Natural killer cell treated with Interleukin-12 subunit alpha and Interleukin-12 subunit beta and Interleukin-15 and Interleukin-18, amount 100 ng/mL, for 72 hours (primary cell): ENCODE measurements at places on chromosomes 7 and 10.

GRCh38 chr10:66167816-66168215 lies 758.0 kb upstream of the LRRTM3 start:
- DNase-seq = no peak

DNA sequence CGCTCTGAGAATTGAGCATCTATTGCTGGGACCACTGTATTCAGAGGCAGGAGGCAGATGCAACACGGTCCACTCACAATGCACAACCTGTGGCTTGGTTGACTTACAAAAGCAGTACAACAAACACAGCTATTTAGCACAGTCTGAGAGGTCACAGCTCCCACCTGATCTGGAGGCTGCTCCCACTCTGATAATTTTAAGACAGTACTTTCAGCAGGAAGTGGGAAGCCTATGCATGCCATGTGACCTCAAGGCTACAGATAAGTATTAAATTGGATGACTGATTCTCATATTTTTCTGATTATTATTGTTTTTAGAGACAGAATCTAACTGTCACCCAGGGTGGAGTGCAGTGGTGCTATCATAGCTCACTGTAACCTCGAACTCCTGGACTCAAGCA lies 659.3 kb downstream of the PARD3 start:
- DNase-seq = no peak

GRCh38 chr7:94367949-94368348 lies 26.7 kb upstream of the COL1A2 start:
- DNase-seq = no peak

GRCh38 chr10:128614802-128615553 lies 488.8 kb upstream of the MKI67 start:
- no peak for DNase-seq

- DNase-seq = no peak
These were observed 97.2 kb upstream of the LAMB4 start for GRCh38 chr7:108227366-108227765.

- no peak for DNase-seq
These were observed 57.8 kb upstream of the RAB18 start for GRCh38 chr10:27446091-27446918.

GRCh38 chr7:94980418-94981142 lies 73.2 kb downstream of the PPP1R9A start:
- DNase-seq = no peak

DNA sequence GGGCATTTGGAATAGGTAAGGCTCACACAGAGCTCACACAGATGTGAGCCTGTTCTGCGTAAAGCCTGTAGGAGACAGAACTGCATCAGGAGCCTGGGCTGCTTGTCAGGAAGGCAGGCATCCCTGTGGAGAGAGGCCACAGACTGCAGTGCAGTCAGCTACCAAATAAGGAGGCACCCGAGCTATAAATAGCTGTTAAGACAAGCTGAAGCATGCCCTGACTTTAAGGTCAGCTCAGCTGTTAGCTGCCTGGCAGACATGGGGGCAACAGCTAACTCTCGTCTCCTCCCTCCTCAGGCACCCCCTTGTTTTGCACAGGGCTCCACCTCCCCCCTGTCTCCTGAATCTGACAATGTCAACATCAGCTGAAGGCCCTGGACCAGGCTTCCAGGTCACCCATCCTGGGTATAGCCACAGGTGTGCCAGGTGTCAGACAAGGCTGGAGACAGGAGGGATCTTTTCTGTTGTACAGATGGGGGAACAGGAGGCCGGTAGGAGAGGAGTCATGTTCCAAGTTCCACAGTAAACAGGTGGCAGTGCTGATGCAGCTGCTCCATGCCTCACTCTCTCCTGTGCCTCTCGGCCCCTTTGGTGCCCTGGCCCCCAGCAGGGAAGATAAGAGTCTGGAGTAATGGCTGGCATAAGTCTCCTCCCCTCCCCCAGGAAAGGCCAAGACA lies 27.6 kb upstream of the MKRN1 start:
- DNase-seq = no peak

DNA sequence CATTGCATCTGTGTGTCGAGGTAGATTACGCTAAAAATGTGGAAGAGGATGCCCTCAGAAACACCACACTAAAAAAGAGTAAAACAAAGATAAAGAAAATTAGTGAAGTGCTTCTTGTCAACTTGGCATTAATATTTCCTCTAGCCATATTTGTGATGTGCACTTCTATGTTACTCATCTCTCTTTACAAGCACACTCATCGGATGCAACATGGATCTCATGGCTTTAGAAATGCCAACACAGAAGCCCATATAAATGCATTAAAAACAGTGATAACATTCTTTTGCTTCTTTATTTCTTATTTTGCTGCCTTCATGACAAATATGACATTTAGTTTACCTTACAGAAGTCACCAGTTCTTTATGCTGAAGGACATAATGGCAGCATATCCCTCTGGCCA lies 79.0 kb upstream of the SCIN start:
- DNase-seq = no peak

DNA sequence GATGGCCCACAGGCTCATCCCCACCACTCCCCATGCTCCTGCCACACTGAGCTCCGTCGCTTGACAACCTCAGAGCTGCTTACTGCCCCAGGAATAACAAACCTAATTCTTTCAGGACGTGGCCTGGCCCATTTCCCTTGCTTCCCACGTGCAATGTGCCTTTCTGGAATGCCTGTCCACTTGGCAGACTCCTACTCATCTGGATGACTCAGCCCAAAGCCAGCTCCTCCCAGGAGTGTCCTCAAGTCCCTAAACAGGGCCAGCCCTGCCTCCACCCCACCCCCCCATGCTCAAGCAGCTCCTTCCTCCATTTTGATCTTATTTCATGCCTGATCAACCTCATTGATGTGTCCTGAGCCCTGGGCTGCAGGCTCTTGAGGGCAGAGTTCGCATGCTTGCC lies 164.9 kb upstream of the RNF32 start:
- DNase-seq = no peak

DNA sequence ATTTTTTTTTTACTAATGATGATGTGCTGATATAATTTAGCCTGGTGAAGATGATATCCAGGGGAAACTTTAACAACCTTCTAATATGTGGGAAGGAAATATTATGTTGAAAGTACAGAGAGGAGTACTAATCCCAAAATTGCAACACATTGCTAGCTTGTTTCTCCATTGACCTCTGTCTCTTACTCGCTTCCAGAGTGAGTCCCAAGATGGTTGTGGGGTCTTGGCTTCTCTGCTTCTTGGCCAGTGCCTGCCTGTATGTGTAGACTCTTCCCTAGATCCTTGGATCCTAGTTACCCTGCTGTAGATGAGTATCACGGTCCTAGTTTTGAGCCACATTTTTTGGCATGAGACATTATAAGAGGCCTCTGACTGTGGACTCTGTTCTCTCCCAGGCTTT lies 17.5 kb downstream of the BMPER start:
- no peak for DNase-seq

GRCh38 chr7:154746571-154747360 lies 256.2 kb downstream of the PAXIP1 start:
- DNase-seq = no peak

DNA sequence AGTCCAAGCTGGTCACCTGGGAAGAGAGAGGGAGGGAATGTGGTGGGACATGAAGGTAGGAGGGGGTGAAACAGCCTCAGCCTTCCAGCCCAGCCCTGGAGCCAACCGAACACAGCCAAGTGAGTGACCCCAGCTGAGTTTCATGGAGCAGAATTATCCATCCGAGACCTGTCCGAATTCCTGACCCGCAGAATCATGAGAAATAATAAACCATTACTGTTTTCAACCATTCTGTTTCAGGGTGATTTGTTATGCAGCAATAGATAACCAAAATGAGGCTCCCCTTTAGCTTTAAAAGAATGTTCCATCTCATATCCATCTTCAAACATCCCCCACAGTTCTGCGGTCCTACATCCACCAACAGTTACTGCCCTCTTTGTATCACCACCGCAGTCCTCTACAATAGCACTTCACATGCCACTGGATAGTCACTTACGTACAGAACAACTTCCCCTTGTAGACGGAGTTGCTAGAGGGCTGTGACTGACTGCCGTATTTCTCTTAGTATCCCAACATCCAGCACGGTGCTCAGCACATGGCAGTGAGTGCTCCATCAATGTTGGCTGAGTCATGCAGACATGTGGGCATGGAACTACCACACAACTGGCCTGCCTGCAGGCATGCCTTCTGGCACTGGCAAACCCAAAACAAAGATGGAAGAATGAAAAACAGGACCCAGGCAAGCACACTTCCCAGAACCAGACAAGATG lies 18.5 kb downstream of the KIAA1549 start:
- DNase-seq = no peak

DNA sequence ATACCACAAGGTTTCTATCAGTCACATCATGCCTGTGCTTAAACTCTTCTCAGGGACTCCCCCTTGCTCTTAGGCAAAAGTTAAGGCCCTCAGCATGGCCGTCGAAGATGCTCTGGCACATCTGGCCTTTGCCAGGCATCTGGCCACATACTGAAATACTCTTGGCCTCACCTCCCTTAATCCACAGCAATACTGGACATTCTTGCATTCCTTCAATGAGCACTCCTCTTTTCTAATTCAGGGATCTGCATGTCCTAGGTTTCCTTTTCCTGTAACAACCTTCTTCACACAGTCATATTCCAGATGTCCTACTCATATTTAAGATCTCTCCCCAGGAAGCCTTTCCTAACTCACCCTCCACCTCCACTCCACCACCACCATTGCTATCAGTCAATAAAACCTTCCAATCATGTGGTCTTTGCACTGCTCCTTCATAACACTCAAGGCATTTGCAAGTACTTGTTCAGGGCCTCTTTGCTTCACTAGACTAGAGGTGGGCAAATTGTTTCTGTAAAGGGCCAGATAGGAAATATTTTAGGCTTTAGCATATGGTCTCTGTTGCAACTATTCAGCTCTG lies 216.6 kb downstream of the KCNMA1 start:
- DNase-seq = no peak

DNA sequence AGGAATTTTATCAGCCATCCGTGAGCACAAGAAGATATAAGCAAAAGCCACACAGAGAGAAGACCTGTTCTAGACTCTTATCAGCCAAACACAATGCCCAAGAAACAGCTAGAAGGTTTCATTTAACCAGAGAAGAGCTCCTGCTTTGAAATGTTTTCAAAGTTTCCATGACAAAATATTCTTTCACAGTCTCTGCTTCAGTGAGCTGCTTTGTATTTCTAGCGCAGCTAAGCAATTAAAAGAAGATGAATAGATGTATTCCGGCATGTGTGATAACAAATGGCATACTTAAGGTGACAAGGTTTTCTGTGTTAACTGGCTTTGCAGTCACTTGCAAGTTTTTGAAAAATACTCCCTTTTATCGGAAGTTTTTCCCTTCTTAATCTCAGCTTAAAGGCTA lies 78.9 kb upstream of the NXPH1 start:
- no peak for DNase-seq

GRCh38 chr7:39703144-39703543 lies 79.8 kb downstream of the RALA start:
- DNase-seq = no peak

GRCh38 chr7:42833411-42833810 lies 78.5 kb downstream of the C7orf25 start:
- no peak for DNase-seq

GRCh38 chr7:130893441-130893894 lies 159.5 kb upstream of the KLF14 start:
- DNase-seq = no peak

DNA sequence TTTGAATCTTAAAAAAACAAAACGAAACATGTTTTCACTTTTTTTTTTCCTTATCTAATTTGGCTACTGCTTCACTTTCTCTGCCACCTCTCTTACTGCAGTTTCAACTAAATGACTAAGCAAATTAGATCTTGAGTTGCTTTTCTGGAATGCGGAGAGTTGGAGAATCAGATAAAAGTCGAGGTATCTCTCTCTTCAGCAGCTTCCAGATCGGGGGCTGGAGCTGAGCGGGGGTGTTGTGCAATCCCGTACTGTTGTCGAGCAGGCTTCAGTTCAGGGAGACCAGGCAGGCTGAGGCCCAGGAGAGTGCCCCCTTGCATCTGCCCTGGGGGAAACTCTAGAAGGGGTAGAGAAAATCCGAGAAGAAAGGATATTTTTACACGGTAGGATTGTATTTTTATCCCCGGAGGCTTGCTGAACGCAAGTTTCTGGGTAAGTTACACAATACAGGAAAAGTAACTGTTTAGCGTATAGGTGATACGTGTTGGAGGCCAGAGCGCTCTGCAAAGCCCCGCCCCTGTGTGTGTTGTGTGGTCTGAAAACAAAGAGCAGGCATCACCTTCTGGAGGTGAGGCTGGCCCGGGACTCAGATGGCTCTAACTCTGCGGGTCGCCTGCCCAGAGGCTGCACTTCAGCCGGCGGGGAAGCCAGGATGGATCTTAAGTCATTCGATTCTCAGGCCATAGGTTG lies 116.6 kb downstream of the KLF6 start:
- DNase-seq = peak; percentile 69

DNA sequence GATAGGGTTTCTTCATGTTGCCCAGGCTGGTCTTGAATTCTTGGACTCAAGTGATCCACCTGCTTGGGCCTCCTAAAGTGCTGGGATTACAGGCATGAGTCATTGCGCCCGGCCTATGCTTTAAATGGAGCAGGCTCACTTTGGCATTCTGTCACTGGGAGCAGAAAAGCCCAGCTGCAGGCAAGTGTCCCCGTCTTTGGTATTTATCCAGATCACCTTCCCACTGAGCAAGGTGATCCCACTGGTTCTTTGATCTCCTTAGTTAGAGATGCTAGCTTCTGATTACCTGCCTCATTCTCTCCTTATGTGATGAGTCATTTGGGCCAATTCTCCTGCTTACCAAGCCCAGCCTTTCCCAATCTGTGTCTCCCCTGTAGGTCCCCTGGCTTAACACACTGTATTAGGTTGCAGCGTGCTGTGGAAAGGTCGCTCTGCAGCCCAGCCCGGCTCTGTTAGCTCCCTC lies 39.3 kb downstream of the SPDYE5 start:
- no peak for DNase-seq

GRCh38 chr7:155215576-155216325 lies 81.9 kb upstream of the INSIG1 start:
- no peak for DNase-seq

DNA sequence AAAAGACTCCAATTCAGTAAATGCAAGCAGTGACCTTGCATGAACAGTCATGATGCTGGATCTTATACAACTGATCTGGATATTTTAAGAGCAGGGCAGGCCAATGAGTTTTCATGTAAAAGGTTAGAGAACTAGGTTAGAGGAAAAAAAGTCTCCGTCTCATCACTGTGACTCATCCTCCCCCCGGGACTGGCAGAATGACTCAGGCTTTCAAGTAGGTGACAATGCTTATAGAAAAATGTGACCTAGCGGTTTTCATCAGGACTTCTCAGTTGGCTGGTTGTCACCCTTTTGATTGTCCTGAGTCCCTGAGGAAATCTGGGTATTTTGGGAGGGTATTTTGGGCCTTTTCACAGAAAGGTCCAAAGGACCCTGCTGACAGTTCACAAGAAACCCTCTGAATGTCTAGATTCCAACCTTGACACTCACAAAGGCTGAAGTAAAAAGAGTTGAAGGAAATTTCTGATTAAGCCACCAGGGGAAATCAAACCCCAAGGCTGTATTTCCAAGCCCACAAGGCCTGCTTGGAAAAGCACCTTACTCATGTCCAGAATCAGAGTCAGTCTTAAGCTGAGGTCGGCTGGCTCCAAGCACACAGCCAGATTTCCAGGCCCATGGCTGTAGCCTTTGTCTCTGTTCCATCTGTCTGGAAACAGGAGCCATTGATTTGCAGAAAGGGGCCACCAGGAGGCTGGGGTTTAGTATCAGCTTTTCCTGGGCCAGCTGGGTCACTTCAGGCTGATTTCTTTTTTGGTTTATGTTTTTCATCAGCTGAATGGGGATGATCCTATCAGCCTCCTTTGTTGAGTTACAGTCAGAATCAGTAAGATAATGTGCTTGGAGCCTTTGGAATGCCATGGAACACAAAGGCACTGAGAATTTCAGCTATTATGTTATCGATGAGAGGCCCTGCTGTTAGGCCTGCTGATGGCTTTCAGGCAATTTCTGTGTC lies 226.4 kb upstream of the HABP2 start:
- no peak for DNase-seq
